ENCODE measurements at places on chromosomes 13 and 19.

GRCh38 chr13:36919833-36920615 is at the start of gene SMAD9:
Gene SMAD9 (minus strand): TSS chr13:36920238. CDS start chr13:36879689, 40,549 bp downstream.
- DNase-seq = peak; percentile 85

DNA sequence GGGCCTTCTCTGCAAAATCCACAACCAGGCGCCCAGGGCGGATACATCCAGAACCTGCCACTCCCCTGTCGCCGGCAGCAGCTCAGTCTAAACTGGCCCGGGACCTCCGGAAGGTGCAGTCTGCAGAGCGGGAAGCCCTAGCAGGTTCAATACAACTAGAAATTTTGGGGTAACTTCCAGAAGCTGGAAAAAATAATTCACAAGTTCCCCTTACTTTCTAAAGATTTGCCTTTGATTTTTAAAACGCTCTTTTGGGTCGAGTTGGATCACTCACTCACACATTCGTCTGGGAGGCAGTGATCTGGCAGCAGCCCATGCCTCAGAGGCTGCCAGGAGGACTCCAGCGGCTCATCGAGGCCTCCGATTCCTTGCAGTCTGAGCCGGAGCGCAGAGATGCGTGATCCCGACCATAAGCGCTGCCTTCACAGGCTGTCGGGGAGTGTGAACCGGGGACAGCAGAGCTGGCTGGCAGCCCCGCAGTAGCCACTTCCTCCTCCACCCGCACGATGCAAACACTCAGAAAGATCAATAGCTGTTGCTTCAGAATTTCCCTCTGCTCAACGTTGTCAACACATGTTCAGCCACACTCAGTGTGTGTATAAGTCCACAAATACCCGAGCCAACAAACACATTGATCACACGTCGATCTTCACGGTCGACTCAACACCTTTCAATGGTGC is 35.6 kb upstream of the ZNF507 start:
- DNase-seq = no peak

DNA sequence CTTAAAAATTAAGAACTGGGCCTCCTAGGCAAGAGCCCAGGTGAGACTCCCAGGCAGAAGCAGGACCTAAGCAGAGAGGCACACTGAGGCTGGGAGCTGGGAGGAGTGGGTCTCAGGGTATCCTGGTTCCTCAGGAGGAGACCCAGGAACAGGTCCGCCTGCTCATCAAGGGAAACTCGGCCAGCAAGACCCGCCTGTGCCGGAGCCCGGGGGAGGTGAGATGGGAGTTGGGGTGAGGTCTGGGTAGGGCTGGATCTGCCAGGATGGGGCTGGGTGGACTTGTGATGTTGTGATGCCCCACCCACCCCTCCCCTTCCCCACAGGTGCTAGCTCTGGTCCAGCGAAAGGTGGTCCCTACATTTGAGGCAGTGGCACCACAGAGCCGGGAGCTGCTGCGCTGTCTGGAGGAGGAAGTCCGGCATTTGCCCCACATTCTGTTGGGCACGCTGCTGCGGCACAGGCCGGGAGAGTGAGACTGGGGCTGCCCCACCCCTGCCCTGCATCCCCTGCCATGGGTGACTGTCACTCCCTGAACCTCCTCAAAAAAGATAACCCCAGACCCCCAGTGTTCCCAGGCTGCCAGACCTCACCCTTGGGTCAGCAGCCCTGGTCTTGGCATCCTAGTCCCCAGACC is 6.9 kb downstream of the HAUS5 start:
- DNase-seq = no peak

- DNase-seq = no peak
Measured at GRCh38 chr13:22080832-22081231, 410.0 kb downstream of the FGF9 start.

DNA sequence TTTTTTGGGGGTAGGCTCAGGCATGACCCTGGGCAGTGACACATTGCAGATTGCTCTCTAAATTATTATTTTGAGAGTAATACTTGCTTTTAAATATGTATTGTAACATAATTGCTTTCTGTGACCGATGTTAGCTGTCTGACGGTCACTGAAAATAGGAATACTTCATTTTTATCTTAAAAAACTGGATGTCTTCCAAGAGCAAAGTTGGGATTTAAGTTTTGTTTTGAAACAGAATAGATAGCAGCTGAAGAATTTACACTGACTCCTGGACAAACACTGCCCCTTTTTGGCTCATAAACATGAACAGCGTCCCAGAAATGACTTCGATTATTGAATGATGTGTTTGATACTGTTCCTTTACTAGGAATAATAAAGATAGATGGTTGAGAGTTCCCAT is 535.9 kb downstream of the GPC5 start:
- no peak for DNase-seq

GRCh38 chr19:41926763-41927496 is 1.3 kb downstream of the ERFL start:
- DNase-seq = no peak

GRCh38 chr19:6947745-6948144 is 60.4 kb downstream of the ADGRE1 start:
- DNase-seq = no peak

DNA sequence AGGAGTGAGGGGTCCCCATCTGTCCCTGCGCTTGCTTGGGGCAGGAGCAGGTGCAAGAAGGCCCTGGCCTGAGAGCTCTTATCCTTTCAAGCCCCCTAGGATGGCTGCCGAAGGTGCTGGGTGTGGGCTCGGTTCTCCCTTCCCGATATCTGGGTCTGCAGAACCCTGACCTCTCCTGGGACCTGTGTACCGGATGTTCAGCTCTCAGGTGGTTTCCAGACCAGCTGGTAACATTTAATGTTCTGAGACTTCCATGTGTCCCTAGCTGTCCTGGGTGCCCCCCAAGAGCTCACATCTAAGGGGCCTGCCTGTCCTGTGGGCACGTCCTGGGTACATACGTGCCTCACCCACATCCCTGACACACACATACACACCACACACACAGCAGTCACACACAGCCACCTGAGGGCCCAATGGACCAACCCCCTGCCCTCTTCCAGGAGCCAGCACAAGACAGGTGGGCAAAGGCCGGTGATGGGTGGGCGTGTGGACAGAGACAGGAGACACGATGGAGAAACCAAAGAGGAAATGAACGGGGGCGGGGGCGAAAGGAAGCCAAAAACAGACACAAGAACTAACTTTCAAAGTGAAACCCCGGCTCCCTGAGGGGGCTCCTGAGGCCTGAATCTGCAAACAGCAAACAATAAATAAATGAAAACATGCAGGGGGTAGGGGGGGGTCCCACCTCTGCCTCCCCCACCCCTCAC is 124.3 kb downstream of the PTPRS start:
- DNase-seq = no peak

DNA sequence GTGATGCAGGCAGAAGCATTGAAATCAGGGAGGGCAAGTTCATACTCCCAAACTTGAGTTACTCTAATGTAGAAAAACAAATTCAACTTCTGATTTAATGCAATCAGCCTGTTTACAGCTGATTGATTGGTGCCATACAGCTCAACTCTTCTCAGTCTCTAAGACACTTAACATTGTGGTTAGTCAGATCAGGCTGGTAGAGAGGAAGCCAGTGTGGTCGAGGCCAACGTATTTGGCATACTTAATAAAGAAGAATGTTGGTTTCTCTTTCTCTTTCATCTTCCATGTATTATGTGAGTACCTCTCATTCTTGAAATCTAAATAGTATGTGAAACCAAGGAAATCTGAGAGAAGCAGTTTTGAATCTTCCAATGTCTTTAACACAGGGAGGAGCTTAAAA is 255.0 kb upstream of the SLITRK1 start:
- DNase-seq = no peak

GRCh38 chr13:51645154-51645650 is 60.9 kb downstream of the WDFY2 start:
- DNase-seq = no peak

GRCh38 chr13:109140479-109141349 is 511.3 kb downstream of the MYO16 start:
- no peak for DNase-seq

DNA sequence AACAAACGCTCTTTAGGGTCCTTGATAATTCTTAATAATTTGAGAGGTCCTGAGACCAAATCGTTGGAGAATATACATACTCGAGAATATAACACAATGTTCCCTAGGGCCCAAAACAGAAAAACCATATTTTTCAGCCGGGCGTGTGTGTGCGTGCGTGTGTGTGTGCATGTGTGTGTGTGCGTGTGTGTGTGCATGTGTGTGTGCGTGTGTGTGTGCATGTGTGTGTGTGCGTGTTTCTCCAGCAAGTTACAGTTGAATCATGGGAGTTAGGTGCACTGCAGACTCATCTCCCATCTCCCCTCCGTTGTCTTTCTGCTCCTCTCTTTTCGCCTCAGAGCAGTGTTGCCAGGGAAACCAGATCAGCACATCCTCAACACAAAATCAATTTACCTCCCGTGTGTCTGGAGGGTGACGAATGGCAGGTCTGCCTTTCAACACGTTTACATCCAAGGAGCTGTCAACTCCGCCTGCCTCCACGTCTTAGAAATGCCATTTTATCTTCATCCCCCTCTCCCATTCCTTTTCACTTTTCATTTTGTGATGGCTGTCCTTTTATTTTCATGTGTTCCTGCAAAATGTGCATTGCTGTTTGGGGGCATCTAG is 8.3 kb upstream of the PNMA8B start:
- no peak for DNase-seq

- peak; percentile 94 for DNase-seq
Measured at GRCh38 chr19:12647490-12648071, 19.0 kb downstream of the MAN2B1 start.

DNA sequence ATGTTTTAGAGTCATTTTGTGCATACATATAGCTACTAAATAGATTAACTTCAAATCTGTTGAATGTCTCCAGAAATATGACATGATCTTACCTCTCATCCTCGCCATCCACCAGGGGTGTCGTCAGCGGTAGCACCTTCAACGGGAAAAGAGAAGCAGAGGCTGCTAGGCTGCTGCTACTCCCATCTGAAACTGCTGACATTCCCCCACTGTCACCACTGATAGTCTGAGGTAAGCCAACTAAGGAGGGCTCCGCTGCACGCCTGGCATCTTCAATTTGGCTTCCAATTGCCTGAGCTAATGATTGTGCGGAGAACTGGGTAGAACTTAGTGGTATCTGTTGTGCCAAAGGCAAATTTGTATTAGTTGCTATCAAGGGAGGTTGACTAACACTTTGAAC is 3.1 kb downstream of the TSC22D1 start:
- peak; percentile 66 for DNase-seq

DNA sequence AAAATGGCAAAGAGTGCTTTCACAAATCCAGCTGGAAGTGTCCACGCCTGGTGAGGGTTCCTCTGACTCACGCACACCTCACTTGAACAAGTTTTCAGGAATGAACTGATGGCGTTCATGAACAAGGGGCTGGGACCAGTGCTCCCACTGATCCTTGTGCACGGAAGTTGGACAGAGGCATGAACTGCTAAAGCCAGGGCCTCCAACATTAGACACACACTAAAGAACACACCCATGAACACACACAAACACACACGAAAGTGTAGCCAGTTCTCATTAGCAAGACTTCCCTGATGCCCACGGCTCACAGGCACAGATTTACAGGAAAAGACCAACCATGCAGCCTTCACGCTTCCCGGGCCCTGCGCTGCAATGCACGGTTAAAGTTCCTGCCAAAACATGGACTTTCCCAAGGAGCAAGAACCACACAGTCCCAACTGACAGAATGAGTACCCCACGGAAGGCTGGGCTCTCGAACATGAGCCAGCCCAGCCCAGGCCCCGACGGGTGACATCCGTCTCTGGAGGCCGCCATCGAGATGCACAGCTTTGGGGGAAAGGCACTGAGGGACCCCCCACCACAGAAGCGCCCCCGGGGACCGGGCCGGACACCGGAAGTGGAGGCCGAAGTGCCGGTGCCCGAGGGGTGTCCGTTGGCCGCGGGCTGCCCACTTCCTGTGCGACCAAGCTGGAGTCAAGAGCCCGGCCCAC is 808 bp downstream of the DNMT1 start:
- no peak for DNase-seq

DNA sequence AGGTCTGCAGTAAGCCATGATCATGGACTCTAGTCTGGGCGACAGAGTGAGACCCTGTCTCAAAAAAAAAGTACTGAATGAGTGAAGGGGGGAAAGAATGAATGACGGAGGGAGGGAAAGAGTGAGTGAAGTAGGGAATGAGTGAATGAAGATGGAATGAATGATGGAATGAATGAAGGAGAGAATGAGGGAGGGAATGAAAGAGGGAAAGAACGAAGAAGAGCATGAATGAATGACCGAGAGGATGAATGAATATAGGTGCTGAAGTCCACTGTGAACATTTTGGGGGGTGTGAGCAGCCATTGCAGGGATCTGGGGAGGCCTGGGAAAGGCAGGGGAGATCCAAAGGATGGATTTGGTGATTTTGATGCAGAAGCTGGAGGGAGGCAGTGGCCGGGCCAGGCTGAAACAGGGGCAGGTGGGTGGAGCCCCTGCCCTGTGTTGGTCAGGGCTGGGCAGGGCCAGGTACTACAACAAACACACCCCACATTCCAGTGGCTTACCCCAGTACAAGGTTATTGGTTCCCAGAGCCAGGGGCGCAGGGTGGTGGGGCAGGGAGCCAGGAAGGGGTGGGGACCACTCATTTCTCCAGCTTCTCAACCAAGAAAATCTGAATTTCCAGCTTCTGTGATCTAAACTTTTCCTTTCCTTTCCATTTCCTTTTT is 14.3 kb downstream of the SLC27A1 start:
- no peak for DNase-seq

DNA sequence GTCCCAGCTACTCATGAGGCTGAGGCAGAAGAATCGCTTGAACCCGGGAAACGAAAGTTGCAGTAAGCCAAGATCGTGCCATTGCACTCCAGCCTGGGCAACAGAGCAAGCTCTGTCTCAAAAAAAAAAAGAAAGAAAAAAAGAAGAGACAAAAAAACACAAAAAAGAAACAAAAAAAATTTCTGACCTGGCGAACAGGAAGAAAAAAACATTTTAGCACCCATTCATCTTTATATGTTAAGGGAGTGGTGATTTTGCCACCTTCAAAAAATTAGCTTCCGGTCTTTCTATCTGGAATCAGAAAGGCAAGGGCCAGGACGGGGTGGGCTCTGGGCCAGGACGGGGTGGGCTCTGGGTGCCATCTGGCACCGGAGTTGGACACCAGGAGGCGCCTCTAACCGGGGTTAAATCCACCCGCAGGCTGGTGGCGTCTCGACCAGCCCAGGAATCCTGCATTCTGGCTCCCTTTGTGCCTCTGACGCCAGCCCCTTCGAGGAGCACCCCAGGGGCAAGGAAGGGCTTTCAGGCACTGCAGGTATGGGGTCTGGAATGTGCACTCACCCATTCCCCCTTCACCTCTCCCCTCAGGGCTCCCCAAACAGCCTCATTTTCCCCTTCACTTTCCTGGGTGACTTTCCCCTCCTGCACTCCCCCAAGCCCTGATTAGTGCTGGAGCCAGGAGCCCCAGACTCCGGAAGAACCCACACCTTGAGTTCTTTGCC is 10.4 kb upstream of the ZSWIM4 start:
- peak; percentile 92 for DNase-seq

- peak; percentile 49 for DNase-seq
Measured at GRCh38 chr13:93861818-93862217, 617.7 kb downstream of the DCT start.
